ENCODE measurements at places on chromosomes 3 and 15.
A peak's percentile ranks its signal among the peaks of the same experiment; 100 is the strongest.

GRCh38 chr3:31284776-31285175 lies 247.9 kb upstream of the STT3B start:
- DNase-seq: no peak

- DNase-seq: no peak
Measured at GRCh38 chr3:126859415-126860246, 123.3 kb upstream of the PLXNA1 start.

- DNase-seq: no peak
Measured at GRCh38 chr15:35649575-35649974, 103.6 kb upstream of the DPH6 start.

DNA sequence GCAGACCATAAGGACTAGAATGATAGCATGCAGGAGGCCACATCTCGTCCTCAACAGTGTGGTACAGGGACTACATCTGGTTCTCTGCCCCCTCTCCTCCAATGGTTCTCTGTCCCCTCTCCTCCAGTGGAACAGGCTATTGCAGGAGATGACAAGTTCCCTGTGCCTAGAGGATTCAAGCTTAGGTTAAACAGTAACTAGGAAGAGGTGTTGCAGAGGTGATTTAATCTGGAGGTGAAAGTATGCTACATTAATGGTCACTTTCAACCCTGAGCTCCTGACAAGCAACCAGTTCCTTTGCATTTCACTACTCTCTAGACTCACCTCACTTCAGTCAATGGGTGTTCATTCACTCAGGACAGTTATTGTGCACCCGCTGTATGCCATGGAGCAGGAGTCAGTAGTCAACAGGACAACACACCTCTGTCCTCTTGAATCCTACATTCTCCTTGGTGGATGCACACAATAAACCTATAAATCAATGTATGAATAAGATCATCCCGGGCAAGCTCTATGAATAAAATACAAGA lies 16.0 kb downstream of the SPATA12 start:
- no peak for DNase-seq

DNA sequence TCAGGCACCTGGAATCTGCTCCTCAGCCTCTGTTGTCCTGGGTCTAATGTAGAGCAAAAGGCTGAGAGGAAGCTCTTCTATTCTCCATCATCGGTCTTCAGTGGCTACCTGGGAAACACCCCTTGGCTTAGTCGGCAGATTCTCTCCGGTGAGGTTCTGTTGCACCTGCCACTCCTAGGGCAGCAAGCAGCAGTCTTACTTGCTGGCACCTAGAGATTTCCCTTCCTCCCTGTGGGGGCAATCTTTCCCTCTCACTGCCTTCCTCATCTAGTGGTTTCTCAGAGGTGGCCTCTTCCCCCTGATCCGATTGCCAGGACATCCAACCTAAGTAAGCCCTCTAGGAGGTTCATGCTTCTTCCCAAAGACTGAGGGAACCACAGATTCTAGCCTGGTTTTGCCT lies 60.8 kb downstream of the PLS1 start:
- DNase-seq: no peak

- DNase-seq: peak; percentile 76
Measured at GRCh38 chr15:64013179-64014062, 32.9 kb downstream of the DAPK2 start.

DNA sequence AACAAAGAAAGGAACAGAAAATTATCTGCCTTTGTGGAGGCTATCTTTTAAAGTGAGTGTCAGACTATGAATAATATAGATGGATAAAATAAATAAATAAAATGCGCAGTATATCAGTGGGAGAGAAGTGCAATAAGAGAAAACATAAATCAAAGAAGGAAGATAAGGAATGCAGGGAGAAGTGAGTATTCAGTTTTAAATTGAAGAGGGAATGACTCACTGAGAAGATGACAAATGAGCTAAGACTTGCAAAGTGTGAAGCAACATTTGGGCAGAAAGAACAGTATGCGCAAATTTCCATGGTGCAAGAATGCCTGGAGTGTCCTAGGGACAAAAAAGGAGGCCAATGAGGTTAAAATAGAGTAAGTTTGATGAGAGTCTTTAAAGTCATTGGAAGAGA lies 1300.1 kb upstream of the ALCAM start:
- no peak for DNase-seq

GRCh38 chr3:187450431-187451190 lies 82.4 kb downstream of the RTP4 start:
- DNase-seq: no peak
